HFF-Myc (cell line): ENCODE measurements at places on chromosomes 12 and 14.

- no peak for DNase-seq
Observed at GRCh38 chr14:24321212-24321975, 10.1 kb downstream of the LTB4R start.

DNA sequence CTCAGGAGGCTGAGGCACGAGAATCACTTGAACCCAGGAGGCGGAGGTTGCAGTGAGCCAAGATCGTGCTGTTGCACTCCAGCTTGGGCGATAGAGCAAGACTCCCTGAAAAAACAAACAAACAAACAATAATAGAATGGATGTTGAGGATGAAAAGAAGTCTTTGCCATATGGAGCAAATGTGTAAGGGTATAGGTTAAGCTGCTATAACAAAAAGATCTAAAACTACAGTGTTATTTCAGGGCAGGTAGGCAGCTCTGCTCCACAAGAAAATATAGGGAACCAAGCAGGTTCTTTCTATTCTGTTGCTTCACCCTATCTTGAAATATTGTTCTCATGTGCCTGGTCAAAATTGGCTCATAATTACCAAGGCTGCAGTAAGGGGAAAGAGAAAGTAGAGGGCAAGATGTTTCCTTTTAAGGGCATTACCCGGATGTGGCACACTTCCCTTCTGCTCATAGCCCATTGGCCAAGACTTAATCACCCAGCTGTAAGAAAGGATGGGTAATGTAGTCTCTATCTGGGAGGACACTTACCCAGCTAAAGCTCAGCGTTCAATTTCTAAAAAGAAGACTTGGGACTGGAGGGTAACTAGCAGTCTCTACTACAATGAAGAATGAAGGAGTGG, 23.5 kb downstream of the SDSL start:
- DNase-seq, result no peak

DNA sequence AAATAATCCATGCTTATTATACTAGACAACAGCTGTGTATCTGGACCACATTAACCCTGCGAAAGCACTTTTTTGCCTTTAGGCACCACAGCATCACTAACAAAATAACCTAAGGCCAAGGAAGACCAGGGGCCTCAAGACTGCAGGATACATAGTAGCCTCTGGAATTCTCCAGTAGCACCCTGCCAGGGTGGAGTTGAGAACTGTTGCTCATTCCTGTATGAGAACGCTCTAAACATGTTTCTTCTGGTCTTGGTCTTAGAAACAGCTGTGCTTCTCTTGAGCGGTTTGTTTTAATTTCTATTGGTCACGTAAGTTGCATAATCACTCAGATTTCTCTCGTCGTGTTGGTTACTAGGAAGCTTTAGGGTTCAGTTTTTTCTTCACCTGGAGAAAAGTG, 7.9 kb downstream of the B4GALNT3 start:
- DNase-seq, result no peak

DNA sequence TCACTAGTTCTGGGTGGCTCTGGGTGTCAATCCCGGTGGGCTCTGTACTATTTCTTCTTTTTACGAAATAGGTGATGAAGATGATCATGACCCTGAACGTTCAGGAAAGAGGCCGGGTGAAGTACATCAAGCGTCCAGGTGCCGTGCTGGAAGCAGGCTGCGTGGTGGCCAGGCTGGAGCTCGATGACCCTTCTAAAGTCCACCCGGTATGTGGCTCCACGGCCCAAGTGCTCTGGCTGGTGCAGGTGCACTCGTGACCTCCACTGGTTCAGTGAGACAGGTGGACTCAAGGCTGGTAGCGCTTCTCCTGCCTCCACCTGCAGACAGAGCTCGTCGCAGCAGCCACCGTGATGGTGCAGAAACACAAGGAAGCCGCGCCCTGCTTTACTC, 85.1 kb downstream of the ACACB start:
- no peak for DNase-seq

DNA sequence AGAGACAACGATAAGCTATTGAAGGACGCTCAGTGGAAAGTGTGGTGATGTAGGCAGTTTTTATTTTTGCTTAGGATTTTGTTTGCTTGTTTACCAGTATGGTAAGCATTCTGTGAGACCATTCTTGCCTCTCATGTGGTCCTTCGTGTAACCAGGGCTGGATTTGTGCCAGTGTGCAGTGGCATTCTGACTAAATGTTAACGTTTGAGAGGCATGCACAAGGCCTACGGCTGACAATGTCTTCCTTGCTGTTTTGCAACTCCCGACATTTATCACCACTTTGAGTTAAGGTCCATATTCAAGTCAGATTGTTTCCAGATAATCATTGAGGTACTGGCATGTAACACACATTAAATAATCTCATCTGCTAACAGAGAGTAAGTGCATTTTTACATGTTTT, 102.3 kb upstream of the BCAT1 start:
- no peak for DNase-seq

- no peak for DNase-seq
Observed at GRCh38 chr14:97388408-97388807, 591.2 kb downstream of the VRK1 start.
